Umbilical cord (tissue), 2 donors: ENCODE measurements at places on chromosomes 2 and 18. TPM values are rescaled to one million over a fixed set of nuclear protein-coding genes. Genes with fewer than 3 reads are reported as not detected.

- DNase-seq = no peak
Measured at GRCh38 chr2:130377491-130377890, 21.6 kb downstream of the PTPN18 start.

Gene TSPYL6
- 0.24 TPM for total RNA-seq

DNA sequence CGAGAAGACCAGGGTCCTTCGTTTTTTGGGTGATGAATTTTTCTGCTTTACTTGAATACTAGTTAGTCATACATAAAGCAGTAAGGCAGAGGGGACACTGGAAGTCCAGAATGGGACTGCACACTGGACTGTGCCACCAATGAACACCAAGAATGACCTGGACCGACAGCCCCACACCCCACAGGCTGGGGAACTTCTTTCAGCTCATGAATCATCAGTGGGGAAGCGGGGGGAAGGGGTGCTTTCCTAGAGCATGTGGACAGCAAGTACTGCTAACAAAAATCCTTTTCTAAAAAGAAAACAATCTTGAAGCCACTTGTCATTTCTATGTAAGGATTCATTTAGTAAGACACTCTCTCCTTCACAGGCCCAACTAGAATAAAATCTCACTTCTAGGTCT, 86.0 kb downstream of the DTNB start:
- no peak for DNase-seq

DNA sequence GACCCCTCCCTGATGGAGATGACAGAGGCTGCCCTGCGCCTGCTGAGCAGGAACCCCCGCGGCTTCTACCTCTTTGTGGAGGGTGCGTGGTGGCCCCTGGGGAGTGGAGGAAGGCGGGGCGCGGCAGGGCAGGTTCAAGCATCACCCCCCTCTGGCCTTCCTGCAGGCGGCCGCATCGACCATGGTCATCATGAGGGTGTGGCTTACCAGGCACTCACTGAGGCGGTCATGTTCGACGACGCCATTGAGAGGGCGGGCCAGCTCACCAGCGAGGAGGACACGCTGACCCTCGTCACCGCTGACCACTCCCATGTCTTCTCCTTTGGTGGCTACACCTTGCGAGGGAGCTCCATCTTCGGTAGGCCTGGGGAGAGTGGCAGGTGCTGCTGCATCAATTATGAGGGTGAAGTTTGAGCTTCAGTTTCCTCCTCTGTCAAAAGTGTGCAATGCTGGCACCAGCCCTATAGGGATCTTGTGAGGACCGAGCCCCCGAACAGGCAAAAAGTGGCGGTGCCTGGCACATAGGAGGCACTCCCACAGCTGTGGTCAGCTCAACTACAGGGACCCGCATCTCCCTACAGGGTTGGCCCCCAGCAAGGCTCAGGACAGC, 2.2 kb downstream of the ALPI start:
- no peak for DNase-seq

Gene CCDC74A
- total RNA-seq = not detected

- peak; percentile 67 for DNase-seq
Measured at GRCh38 chr18:37464257-37464656, 101.3 kb downstream of the CELF4 start.

GRCh38 chr2:1995987-1996386, 251.7 kb upstream of the PXDN start:
- DNase-seq = no peak

- no peak for DNase-seq
Measured at GRCh38 chr2:37367984-37368383, 23.6 kb downstream of the QPCT start.

DNA sequence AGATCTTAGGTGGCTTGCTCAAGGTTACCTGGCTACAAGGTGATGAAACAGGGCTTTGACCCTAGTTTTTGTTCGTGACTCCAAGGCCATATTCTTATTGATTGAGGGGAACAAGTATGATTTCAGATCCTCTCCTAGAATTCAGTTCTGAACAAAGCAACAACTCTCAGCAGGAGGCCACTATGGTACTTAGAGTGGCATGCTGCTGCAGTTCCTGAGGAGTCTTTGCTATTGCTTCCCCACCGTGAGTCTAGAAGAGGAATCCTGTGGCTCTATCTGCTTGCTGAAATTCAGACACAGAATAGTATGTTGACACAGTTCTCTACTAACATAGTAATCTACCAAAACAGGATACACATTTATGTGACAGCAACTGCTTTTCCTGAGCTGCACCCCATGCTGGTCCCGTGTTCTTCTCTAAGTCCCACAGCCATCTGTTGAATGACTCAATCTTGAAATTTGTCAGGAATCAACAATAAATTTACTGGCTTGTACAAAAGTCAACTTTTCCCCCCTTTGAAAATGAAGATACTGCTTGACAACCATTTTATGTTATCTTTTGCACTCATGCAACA, 4.1 kb downstream of the TGFBRAP1 start:
- peak; percentile 52 for DNase-seq

Gene ABCB11
- total RNA-seq = 7.9 TPM

- no peak for DNase-seq
Measured at GRCh38 chr2:201348758-201349157, 8.4 kb downstream of the FLACC1 start.

DNA sequence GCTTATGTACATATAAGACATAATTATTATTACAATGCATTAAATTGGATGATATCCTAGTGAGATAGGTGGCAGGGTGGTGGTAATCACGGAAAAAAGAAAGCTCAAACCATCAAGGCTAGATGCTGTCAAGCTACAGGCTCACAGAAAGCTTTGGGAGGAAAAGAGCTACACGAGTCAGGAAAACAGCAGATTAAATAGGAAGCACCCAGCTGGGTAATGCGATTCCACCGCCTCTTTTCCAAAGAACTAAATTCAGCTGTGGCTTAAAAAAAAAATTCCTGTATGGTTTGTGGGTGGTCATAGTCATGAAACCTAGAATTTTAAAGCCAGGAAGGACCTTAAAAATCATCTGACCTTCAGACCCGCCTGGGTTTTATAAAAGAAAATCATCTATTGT, 23.7 kb upstream of the PTPN4 start:
- DNase-seq = no peak

GRCh38 chr2:96831679-96832078, 12.1 kb downstream of the ANKRD23 start:
- no peak for DNase-seq

GRCh38 chr2:98241592-98241991, 104.7 kb upstream of the CNGA3 start:
- DNase-seq = no peak

DNA sequence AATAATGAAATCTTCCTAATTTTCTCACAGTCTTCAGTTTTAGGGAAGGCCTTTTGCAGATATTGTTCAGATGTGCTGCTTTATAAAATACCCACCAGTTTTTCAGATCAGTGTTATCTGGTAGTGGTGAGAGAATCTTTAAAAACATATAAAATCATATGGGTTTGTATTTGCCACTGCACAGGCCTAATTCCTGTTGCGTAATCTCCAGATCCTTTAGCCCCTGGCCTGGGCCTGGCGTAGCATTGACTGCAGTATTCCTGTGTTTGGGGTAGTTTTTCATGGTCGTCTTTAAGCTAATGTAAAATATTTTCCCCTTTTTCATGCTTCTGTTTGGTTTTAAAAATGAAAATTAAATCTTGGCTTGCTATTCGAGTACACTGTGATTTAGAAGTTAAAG, 43.2 kb downstream of the TSHZ1 start:
- peak; percentile 79 for DNase-seq

- DNase-seq = peak; percentile 55
Measured at GRCh38 chr2:136000502-136000901, 15.1 kb upstream of the DARS1 start.

Gene MAP4K3
- total RNA-seq = 142 TPM

DNA sequence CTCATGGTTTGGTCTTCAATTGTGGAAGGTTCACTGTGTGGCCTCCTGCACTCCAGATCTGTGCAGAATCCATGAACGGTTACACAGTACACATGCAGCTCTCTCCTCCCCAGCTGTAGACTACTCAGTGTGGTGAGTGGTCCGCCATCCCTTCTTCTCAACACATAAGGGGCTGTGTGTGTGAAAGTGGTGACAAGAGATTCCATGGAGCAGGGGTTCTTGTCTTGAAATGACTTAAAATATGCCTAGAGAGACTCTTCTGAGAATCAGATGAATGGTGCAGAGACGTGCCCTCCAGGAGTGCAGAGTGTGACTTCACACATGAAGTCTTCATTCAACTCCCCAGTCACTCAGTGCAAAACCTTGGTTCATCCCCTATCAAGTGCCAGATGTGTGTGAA, 151.0 kb upstream of the COPS8 start:
- DNase-seq = no peak

Gene LIMS3
- total RNA-seq = not detected

Gene LOXL3
- 68.1 TPM for total RNA-seq

Gene MATN3
- 4.1 TPM for total RNA-seq

- no peak for DNase-seq
Measured at GRCh38 chr2:10877651-10878111, 34.1 kb upstream of the KCNF1 start.

Gene CD8B2
- total RNA-seq = 2.6 TPM

DNA sequence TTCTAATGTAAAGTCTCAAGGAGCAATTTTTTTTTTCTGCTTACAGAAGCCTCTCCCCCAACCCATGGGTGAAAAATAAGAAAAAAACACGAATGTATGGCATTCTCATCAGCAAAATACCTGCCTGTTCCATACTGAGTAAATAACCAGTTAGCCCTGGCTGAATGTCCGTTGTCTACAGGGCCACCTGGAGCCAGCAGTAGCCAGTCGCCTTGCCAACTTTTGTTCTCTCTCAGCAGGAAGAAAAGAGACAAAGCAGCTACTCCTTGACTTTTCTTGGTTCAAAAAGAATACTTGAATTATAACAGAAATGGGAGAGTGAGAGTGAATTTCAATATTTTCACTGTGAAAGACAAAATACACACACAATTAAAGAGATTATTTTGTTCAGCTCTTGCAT, 532.9 kb upstream of the CRIM1 start:
- DNase-seq = no peak

GRCh38 chr2:220175967-220176366, 548.5 kb downstream of the SLC4A3 start:
- DNase-seq = no peak

- DNase-seq = peak; percentile 24
Measured at GRCh38 chr2:38375696-38376345, 1.3 kb downstream of the ATL2 start.

Gene ASB18
- total RNA-seq = 2.2 TPM

Gene SGPP2
- total RNA-seq = 1.2 TPM

DNA sequence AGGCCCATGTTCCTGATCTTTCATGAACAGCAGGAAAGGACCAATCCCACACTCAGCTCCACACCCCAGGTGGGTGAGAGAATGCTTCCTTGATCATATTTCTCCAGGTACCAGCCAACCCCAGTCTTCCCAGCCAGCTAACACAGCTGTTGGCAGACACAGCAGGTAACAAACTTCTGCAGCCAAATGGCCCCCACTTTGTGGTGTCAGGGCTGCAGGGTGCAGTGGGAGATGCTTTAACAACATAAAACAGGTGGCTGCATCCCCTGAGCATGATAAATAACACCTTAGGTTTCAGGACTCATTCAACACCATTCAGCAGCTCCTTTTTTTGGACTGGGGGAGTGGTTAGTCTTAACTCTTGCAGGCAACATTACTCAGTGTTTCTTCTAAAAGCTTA, 76.7 kb upstream of the ACAA2 start:
- no peak for DNase-seq

Gene ANKRD30B
- 1.4 TPM for total RNA-seq

DNA sequence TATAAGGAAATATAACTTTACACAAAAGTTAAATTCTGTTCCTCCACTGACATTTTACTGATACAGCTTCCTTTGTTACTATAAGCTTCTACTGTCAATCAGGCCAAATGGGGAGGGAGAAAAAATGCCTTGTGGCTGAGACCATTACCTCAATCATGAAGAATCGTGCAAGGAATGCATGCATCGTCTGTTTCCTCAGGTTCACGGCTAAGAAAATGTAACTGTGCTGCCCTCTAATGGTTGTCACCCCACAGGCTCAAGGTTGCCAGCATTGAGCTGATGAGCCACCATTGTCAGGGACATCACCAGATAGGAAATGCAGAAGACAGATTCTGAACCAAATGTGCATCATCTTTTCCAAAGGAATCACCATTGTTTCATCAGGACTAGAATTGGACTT, 426.9 kb downstream of the CDH2 start:
- peak; percentile 51 for DNase-seq

- DNase-seq = no peak
Measured at GRCh38 chr2:42835577-42836371, 43.4 kb upstream of the HAAO start.

DNA sequence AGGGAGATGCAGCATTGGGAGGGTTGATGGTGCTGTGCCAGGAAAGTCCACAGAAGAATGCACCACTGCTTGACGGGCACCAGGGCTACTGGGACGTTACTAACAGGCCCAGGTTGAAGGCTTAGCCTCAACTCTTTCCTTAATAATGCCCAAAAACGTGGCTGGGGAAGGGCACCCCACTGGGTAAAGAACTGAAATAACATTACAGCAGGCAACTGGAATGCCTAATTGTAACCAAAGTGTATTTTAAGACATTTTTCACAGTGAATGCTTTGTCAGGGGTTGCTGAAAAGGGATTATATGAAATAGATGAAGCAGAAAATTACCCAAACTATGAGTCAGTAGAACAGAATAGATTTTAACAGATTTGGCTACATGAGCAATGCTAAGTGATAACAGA, 191.3 kb downstream of the CMPK2 start:
- no peak for DNase-seq

DNA sequence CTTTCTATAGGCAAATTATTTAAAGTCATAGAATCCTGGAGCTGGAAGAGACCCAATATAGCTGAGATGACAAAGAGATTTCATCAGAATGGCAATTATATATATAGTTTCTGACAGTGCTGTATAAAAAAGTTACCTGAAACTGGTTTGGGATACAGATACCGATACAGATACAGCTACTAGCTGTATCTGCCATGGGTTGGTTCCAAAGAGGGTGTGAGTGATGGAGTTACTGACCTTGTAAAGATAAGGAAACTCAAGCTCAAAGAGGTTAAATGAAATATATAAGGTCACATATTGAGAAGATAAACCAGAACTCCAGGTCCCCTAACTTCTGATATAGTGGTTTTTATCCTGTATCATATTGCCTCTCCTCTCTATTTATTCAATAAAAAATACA, 10.9 kb downstream of the PELI1 start:
- no peak for DNase-seq

DNA sequence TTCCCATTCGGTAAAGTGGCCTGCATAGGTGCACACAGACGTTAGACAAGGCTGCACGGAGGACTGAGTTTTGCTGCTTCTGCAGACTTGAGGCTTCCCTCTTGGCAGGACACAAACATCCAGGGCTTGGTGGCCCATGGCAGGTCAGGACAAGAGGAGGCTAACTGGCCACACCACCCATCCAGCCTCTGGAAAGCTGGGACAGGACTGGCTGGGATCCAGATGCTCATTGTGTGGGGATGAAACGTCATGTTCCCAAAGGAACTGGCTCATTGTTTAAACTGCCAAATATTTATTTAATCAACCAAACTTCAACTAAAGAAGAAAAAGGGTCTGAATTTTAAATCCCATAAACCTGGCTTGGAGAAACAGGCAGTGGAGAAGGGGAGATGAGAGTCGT, 239.1 kb upstream of the EPAS1 start:
- DNase-seq = no peak

GRCh38 chr2:98389251-98389605, 43.0 kb downstream of the CNGA3 start:
- no peak for DNase-seq

GRCh38 chr2:165701147-165701546, 92.9 kb downstream of the GALNT3 start:
- no peak for DNase-seq

Gene RNF149
- 63.6 TPM for total RNA-seq

Gene CREG2
- 3.6 TPM for total RNA-seq

GRCh38 chr2:144566448-144566847, 46.5 kb upstream of the ZEB2 start:
- no peak for DNase-seq
